CMK (cell line): ENCODE measurements at places on chromosomes 3 and 15.

DNA sequence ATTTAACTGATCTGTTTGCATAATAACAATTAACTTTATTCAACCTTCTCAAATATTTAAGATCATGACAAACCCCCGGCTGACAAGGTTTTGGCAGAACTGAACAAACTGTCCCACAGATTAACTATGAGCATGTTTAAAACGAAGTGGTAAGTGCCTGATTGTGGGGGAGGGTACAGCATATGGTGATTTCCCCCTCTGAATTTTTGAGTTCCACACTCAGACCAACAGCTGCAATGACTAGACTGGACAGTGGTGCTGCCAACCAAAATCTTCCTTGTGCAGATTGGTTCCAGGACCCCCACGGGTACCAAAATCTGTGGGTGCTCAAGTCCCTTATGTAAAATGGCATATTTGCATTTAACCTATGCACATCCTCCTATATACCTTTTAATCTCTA lies 449.5 kb downstream of the SHQ1 start:
- DNase-seq = no peak

GRCh38 chr3:72960812-72961518 lies 35.6 kb upstream of the PPP4R2 start:
- no peak for DNase-seq

DNA sequence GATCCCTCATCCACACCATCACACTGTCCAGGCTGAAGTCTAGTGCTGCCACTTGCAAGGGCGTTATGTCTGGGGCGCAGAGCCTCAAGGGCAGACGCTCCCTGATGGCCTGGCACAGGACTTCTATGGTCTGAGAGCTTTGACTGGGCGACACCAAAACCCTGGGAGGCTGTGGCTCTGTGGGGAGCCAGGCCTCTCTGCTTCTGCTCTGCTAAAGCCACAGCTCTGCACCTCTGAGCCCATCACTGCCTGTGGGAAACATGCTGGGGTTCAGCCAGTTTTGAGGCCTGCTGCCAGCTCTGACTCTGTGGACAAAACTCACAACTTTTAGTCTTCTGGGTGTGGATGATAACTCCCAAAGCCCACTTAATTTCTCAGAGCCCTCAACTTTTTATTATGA lies 6.3 kb upstream of the LCTL start:
- no peak for DNase-seq

- no peak for DNase-seq
Observed at GRCh38 chr15:39511000-39511915, 69.6 kb upstream of the THBS1 start.

DNA sequence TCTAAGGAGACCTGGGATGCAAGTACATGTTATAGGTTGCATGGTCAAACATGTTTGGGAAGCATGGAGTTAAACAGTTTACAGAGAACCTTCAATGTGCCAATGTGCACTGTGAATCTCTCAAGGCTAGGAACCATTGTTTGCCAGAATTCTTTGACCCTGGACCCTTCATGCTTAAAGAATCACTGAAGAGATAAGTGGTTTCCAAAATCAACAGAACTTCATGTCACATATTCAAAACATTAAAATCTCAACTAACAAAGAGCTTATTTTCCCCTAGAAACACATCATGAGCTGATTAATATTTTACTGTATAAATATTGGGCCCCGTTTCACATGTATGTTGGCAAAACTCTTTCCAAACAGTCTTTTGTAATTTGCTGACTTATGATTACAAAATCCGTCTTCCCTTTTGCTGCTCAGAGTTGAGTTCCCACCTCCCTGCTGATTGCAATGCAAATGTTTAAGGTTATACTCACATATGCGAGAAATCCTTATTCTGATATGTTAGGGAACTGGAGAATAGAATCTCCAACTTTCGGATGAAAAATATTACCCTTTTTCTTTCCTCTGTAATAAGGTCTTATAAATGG lies 380.2 kb downstream of the DIPK2A start:
- no peak for DNase-seq

GRCh38 chr15:78075490-78076230 lies 1.9 kb downstream of the TBC1D2B start:
- no peak for DNase-seq

DNA sequence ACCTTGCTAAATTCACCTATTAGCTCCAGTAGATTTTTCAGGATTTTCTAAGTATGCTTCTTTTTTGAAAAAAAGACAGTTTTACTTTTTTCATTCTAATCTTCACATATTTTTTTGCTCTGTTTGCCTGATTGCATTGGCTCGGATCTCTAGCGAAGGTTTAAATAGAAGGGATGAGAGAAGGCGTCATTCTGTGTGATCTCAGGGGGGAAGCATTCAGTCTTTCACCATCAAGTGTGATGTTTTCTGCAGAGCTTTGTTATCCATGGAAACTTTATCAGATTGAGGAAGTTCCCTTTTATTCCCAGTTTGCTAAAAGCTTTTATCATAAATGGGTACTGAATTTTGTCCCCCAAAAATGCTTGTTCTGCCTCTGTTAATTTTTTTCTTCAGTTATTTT lies 120.3 kb downstream of the LRRK1 start:
- no peak for DNase-seq
